A549 (cell line): ENCODE measurements at places on chromosomes 3 and 15.

GRCh38 chr15:81001152-81002008, 657 bp downstream of the TLNRD1 start:
- peak; percentile 60 for DNase-seq

DNA sequence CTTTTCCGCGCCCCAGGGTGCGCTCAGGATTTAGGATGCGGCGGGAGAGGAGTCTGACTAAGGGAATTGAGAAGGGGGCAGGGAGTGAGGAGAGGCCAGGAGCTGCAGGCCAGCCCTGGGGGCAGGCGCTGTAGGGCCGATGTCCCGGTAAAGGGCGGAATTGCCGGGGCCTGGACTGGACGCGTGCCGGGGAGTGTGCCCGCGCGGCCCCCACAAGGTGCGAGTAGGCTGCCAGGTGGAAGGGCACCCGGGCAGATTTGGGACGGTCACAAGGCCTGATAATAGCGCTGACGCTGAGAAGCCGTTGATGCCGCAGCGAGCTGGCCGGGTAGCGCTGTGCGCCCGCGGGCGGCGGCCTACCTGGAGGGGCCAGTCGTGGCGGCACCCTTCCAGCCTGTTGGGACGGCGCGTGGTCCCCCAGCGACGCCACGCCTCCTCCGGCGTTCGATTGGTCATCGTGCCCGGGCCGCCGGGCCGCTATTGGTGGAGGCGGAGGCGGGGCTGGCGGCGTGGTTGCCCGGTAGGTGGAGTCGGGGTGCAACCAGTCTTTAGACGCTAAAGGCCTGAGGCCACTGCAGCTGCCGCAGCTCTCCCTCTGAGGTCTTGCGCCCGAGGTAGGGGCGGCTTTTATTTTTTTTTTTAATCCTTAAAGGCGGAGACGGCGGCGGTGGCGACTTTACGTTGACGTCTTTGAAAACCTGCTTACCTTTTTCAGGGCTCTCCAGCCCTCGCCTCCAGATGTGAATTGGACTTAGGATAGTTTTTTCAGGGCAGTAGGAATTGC, 903 bp downstream of the SLC25A38 start:
- peak; percentile 98 for DNase-seq

DNA sequence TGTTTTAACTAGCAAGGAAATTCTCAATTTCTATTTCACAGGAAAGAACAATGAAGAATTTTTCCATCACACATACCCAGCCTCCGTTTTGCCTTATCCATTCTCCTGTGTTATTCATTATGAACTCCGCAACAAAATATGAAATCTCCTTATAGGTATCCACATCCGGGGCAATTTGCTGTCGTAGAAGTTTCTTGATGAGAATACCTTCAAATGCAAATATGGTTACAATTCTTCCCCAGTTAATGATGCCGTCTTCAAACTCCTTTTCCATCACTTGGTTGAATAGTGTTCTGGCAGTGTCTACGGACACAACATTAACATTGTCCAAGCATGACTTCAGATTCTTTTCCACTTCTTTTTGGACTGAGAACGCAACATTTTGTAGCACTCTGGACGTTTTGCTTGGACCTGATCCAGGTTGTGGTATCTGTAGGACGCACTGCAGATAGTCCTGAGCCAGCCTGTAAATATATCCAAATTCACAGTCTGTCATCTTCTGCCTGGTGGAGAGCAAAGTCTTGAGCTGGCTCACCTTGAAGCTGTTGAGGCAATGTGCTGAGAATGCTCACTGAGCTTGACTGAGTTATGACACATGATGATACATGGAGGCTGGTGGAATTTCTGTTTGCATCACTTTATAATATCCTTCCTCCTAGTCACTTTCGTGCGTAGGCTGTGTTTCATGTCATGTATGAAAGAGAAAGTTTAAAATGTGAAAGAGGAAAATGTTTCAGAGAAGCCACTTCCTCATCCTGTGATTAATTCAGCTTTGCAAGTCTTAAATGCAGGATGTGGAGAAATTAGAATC, at the start of gene BCL2A1:
TSS of gene BCL2A1 (minus strand) at position 573 of the 811 bp plus-strand sequence. CDS start at position 496, 77 bp downstream.
- peak; percentile 87 for DNase-seq

- DNase-seq = no peak
These were observed 257.0 kb downstream of the NR1D2 start for GRCh38 chr3:24202071-24202470.

DNA sequence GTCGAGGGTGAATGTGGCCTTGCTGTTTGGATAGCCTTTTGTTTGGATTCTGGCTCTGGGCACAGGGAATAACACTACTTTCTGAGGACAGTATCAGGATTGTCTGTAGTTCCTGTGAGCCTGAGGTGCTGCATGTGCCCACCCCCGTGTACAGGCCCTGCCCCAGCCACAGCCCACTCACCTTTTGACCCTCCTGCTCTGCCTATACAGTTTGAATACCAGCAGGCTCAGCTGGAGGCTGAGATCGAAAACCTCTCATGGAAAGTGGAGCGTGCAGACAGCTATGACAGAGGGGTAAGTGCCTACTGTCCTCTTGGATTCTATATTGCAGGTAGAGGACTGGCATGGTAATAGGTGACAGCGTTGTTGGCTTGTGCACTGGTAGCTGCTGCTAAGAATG, 7.4 kb upstream of the P4HTM start:
- no peak for DNase-seq
